ENCODE measurements at places on chromosomes 6 and 20. TPM values are rescaled to one million over a fixed set of nuclear protein-coding genes. Genes with fewer than 3 reads are reported as not detected.

FAM120B gene
- total RNA-seq, result 17.1 TPM

SLC17A9 gene
- total RNA-seq, result 5.6 TPM

WFDC10B gene
- total RNA-seq, result not detected

TUBB2B gene
- 5.6 TPM for total RNA-seq

TULP1 gene
- not detected for total RNA-seq

ADGRF1 gene
- total RNA-seq, result not detected

CFB gene
- total RNA-seq, result 26.8 TPM

ZDHHC14 gene
- total RNA-seq, result 1.8 TPM

BPIFB4 gene
- total RNA-seq, result not detected

YWHAB gene
- 121 TPM for total RNA-seq
